ENCODE measurements at places on chromosomes 2 and 18.

DNA sequence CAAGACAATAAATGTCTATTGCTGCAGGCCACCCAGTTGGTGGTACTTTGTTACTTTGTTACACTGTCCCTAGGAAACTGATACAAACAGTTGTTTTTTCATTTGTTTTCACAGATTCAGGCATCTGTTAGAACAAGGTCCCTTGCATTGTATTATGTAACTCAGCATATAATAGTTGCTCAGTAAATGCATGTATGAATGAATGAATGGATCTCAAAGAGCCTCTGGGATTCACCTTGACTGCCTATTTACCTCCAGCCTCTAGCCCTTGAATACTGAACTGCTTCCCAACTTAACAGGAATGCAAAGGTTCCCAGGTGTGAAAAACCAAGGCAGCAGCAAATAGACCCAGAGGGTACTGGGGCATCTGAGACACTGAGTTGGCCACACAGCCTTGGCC lies 27.4 kb upstream of the NEB start:
- no peak for DNase-seq

DNA sequence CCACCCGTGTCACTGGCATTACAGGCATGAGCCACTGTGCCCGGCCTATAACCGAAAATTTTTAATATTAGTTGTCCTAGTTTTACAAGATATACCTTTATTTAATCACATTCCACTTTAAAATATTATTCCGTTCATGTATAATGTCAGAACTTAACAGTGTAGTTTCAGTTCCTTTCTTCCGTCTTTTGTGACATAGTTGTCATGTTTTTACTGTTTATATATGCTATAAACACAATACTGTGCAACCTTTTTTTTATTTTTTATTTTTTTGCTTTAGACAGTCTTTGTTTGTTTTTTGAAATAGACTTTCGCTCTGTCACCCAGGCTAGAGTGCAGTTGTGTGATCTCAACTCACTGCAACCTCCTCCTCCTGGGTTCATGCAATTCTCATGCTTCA lies 129.5 kb upstream of the TTC27 start:
- DNase-seq = no peak

- DNase-seq = no peak
These were observed 22.1 kb upstream of the CTDP1 start for GRCh38 chr18:79657342-79657996.

- DNase-seq = no peak
These were observed 19.9 kb upstream of the SCYGR1 start for GRCh38 chr2:227407591-227408151.

GRCh38 chr2:112161431-112162145 lies 23.4 kb downstream of the FBLN7 start:
- no peak for DNase-seq

DNA sequence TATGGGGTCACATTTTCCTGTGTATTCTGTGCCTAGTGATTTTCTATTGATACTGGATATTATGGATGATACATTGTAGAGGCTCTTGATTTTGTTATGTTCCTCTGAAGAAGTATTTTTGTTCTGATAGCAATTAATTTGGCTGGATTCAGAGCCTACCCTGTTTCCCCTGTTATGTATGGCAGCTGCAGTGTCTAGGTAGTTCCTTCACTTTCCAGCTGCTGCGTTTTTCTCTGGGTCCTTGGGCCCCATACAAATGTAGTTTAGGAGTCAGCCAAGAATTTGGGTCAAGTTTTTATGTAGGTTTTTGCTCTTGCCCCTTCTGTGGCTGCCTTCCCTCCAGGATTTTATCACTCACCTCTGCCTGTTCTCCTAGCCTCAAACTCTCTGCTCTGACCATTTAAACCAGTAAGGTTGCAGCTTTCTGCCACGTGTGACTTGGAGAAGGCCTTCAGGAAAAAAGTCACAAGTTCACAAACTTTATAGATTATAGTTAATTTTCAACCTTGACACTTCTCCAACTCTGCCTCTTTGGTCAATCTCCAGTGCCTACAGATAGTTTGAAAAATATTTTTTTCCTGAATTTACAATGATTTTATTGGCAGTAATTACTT lies 47.0 kb downstream of the APLF start:
- DNase-seq = no peak

DNA sequence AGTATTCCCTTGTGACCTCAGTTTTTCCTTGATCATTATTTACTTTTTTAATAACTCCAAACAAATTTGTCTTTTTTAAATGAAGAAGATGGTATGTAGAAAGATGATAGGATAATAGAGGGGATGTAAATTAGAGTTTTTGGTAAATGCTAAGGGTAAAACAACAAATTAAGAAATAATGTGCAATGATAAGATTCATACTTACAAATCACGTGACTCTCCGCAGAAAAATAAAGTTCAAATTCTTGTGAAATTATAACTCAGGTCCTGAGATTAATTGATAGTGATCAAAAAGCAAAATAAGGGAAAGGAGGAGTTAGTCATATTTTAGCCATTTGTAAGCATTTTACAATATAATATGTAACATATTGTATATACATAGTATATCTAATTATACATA lies 304.1 kb upstream of the KCNH7 start:
- DNase-seq = no peak

DNA sequence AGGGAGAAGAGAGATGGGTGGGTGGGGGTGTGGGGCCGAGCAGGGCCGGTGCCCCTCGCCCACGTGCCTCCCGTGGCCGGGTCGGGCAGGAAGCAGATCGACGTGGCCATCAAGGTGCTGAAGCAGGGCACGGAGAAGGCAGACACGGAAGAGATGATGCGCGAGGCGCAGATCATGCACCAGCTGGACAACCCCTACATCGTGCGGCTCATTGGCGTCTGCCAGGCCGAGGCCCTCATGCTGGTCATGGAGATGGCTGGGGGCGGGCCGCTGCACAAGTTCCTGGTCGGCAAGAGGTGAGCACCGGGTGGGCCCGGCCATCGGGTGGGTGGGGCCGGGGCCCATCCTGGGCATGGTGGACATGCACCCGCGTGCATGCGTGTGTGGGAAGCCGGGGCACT lies 21.8 kb downstream of the ZAP70 start:
- DNase-seq = no peak

DNA sequence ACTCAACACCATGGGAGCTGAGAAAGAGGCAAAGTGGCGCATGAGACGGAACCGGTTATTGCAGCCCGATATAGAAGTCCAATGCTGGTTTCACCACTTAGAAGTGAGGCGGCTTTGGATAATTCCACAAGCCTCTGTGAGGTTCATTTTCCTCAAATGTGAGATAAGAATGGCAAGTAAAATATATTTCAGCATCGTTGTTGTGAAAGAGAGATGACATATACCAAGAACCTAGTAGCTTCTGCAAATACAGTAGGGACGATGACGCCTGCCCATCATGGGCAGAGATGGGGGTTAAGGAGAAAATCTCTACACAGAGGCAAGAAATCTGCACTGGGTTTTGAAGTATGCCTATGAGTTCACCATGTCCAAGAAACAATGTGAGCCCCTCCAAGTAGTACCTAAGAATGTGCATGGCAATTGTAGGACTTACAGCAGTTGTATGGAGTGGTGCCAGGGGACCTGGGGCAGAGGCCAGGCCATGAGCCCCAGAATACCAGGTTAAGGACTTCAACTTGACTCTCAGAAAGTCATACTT lies 352.0 kb downstream of the RNF144A start:
- DNase-seq = no peak

GRCh38 chr2:238998801-238999200 lies 150.9 kb downstream of the TWIST2 start:
- no peak for DNase-seq

GRCh38 chr2:85844486-85844885 lies 44.3 kb downstream of the ST3GAL5 start:
- no peak for DNase-seq

- DNase-seq = no peak
These were observed 101.0 kb upstream of the DNER start for GRCh38 chr2:229815342-229815741.

GRCh38 chr2:100677611-100678185 lies 114.9 kb downstream of the PDCL3 start:
- no peak for DNase-seq

DNA sequence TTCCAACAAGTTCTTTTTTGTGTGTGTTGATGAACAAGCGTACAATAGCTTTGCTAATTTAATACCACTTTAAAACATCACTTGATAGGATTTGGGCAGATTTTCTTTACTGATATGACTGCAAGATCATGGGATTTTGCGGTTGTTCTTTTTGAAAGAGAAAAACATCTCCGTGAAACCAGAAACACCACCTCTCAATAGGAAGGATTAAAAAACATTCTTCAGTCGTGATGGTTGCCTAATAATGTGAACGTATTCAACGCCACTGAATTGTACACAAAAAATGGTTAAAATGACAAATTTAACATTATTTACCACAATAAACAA lies 19.3 kb downstream of the RBMS1 start:
- DNase-seq = no peak

DNA sequence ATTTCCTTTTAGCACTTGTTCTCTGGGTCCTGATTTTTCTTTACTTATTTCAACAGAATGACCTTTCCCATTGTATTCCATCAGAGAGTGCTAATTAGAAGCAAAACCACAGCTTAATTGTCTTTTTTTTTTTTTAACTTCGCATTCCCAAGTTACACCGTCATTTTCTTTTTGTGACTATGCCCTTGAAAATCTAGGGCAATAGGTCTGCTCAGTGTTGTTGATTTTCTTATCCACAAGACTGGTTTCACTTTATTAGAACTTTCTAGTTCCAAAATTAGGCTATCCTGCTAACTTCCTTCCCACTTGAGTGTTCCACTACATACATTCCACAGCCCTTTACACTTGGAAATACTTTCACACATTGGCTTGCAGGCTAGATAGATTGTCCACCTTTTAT lies 18.7 kb upstream of the ADAM17 start:
- no peak for DNase-seq

DNA sequence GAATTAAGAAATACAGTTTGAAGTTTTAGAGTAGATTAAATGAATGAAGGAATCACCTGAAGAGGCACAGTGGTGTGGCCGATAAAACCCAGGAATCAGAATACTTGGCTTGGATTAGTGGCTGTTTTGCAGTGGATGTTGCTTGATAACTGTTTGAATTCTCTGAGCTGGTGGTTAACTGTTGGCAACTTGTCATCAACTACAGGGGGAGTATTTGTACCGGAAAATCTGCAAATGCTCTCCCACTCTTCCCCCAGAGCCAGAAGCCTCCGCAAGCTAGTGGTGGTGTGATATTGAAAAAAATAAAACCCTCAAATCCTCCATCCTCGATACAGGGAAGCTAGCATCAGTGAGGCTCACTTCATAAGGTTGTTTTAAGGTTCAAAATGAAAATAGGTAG lies 326.7 kb downstream of the DPP10 start:
- no peak for DNase-seq

GRCh38 chr18:27787547-27787946 lies 389.4 kb downstream of the CDH2 start:
- DNase-seq = no peak

DNA sequence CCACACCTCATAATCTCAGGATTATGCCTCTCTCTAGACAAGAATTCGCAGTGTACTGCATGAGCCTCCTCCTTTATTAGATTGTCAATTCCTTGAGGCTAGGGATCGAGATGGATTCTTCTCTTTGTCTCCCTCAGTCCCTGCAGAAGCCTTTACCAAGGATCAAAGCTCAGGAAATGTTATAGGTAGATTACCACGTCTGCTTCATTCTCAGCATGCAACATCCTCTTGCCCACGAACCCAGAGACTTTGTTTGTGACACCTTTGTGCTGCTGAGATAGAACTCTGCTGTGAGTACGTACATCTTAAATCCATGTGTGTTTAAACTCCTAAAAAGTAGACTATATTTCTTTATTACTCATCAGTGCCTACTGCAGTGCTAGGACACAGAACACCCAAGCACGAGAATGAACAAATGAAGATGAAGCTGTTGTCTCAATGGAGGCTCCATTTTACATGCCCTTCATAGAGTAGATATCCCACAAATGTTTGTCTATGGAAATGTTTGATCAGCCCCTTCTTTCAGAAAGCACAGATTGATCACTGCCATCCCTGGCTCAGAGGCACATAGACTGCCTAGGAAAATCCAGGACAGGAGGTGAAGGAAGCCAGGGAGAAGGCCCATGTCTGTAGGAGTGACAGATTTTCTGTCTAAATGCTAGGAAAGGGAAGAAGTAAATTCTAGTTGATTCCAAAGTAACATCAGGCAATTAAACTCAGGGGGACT lies 98.8 kb upstream of the KLHL29 start:
- DNase-seq = no peak

DNA sequence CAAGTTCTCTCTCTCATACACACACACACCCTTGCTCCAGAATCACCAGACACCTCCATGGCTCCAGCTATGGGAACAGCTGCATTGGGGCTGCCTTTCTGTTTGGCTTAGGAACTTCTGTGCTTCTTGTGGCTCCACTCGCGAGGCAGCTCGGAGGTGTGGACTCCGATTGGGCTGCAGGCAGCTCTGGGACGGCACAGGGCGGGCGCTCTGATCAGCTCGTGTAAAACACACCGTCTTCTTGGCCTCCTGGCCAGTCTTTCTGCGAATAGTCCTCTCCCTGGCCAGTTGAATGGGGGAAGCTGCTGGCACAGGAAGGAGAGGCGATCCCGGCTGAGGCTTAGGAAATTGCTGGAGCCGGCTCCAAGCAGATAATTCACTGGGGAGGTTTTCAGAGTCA lies 22.4 kb downstream of the FOSL2 start:
- DNase-seq = no peak

GRCh38 chr2:230258483-230258882 lies 32.9 kb downstream of the SP140 start:
- no peak for DNase-seq

Measured in activated CD8-positive, alpha-beta memory T cell treated with anti-CD3 and anti-CD28 coated beads for 1 hour (primary cell).